Colonic mucosa (tissue), 4 donors: ENCODE measurements at places on chromosomes 3 and 15. TPM values are rescaled to one million over a fixed set of nuclear protein-coding genes. Genes with fewer than 3 reads are reported as not detected.

Gene TIMP4
- 3.1 TPM for total RNA-seq

Gene ATP13A5
- 0.37 TPM for total RNA-seq

Gene TBL1XR1
- total RNA-seq = 202 TPM

Gene CCR4
- total RNA-seq = 0.49 TPM

Gene NLGN1
- 1.3 TPM for total RNA-seq

Gene MYNN
- total RNA-seq = 11.1 TPM

Gene PLSCR4
- 54.8 TPM for total RNA-seq

Gene EPB42
- not detected for total RNA-seq

- DNase-seq = no peak
- H3K4me3 ChIP-seq = no peak overlapping the region
- no peak overlapping the region for H3K27ac ChIP-seq
- no peaks in the 10 kb centered on the region for H3K36me3 ChIP-seq
Measured at GRCh38 chr3:141550926-141551665, 64.3 kb downstream of the RASA2 start.

DNA sequence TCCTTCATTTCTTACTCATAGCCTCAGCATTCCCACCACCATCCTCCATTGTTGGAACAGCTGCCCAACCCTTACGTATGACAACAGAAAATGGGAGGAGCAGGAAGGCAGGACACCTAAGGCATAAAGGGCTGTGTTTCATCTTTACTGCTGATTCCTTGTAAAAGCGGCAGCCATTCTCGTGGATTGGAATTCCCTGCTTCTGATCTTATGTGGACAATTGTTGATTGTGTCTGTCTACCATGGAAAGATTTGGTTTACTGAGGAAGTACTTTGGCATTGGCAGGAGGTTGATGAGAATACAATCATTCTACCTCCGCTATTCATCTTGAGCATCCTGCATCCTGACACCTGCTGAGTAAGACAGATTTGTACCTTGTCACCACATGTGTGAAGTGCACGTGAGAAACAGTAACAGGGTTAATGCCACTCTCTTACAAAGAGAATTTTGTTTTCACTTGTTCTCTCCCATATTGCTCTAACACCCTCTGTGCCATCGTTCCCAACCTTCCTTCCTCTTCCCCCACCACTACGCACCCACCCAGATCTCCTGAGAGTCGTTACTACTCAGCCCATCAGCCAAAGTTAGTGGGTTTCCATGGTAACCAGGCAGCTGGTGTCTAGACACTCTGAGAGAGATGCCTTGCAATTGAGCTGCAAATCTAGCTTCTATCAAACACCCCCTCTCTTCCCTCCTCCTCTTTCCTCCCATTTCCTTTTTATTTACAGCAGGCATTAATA lies 75.7 kb downstream of the GAP43 start:
- H3K4me1 ChIP-seq = no peaks in the 10 kb centered on the region
- H3K27ac ChIP-seq = no peak overlapping the region
- H3K36me3 ChIP-seq = no peaks in the 10 kb centered on the region

- no peaks in the 10 kb centered on the region for H3K36me3 ChIP-seq
- no peak for DNase-seq
- no peak overlapping the region for H3K4me3 ChIP-seq
- H3K4me1 ChIP-seq = no peaks in the 10 kb centered on the region
- no peak overlapping the region for H3K27ac ChIP-seq
- no peaks in the 10 kb centered on the region for H3K27me3 ChIP-seq
Measured at GRCh38 chr15:99511866-99512661, 53.7 kb upstream of the MEF2A start.

DNA sequence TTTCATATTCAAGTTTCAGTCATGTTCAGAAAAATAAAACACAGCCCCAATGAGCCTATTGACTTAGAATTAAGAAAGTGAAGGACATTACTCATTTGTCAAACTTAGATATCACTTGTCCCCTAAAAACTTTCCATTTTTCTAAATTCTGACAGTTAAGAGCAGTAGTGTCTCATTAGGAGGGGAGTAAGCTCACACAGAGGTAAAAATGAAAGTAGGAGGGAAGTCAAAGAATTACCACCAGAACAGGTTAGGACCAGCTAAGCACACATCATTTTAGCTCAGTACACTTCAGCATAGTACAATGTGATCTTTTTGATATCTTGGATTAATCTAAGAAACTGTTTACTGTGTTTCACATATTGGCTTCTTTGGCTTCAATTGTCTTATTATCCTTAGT lies 64.3 kb downstream of the OSTN start:
- H3K4me3 ChIP-seq = no peak overlapping the region
- H3K36me3 ChIP-seq = no peaks in the 10 kb centered on the region
- no peaks in the 10 kb centered on the region for H3K4me1 ChIP-seq
- no peak for DNase-seq
- H3K27me3 ChIP-seq = no peaks in the 10 kb centered on the region

DNA sequence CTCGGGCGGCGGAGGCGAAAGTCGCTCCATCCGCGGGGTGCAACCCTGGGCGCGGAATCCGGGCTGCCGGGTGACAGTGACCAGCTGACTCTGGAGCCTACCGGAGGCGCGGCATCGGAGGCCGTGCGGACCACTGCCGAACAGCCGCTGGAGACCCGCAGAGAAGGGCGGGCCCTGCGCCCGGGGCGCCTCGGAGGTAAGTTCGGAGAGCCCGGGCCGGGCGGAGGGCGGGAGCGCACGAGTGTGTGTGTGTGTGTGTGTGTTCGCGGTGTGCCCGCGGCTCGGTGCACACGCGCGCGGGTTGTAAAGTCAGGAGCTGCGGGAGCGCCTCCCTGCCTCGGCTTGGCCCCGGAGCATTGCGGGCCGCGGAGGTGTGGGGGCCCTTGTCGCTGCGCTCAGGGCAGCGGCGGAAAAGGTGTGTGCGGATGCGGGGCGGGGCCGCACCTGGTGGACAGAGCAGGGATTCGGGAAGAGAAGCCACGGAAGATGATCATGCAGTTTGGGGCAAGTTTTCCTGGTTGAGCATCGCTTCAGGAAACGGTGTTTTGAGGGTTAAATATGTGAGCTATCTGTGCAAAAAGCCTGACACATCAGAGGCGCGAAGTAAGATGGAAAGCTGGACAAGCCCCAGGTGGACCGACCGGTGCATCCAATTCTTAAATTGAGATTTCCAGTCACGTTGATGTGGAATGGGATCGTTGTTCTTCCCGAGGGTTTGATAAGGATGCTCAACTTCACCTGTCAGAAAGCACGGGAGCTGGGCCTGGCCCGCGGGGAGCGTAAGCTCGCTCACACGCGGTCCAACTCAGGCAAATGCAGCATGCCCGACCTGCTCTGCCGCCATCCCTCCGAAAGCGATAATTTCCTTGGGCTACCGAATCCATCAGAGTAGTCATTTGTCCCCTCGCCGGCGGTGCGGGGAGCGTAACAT lies 474 bp downstream of the MINAR1 start:
- H3K4me1 ChIP-seq = no peaks in the 10 kb centered on the region
- DNase-seq = no peak
- H3K27ac ChIP-seq = no peak overlapping the region
- H3K36me3 ChIP-seq = no peaks in the 10 kb centered on the region
- H3K27me3 ChIP-seq = peaks cover 35% of the 10 kb centered on the region

- no peak for DNase-seq
- H3K4me3 ChIP-seq = no peak overlapping the region
- no peak overlapping the region for H3K27ac ChIP-seq
Measured at GRCh38 chr3:65658401-65658800, 380.3 kb downstream of the MAGI1 start.

GRCh38 chr3:170200987-170201386 lies 19.5 kb upstream of the PHC3 start:
- no peaks in the 10 kb centered on the region for H3K27me3 ChIP-seq
- H3K4me1 ChIP-seq = no peaks in the 10 kb centered on the region
- H3K27ac ChIP-seq = no peak overlapping the region

GRCh38 chr3:100329800-100330489 lies 4.6 kb upstream of the NIT2 start:
- no peak overlapping the region for H3K4me3 ChIP-seq
- no peaks in the 10 kb centered on the region for H3K27me3 ChIP-seq
- no peak overlapping the region for H3K27ac ChIP-seq
- H3K36me3 ChIP-seq = no peaks in the 10 kb centered on the region

- no peaks in the 10 kb centered on the region for H3K27me3 ChIP-seq
- DNase-seq = no peak
Measured at GRCh38 chr15:59296181-59296617, 76.5 kb downstream of the MYO1E start.

- no peaks in the 10 kb centered on the region for H3K27me3 ChIP-seq
- no peaks in the 10 kb centered on the region for H3K36me3 ChIP-seq
- no peak overlapping the region for H3K4me3 ChIP-seq
- no peak overlapping the region for H3K27ac ChIP-seq
- no peak for DNase-seq
Measured at GRCh38 chr15:90463381-90463780, 66.3 kb upstream of the CRTC3 start.

DNA sequence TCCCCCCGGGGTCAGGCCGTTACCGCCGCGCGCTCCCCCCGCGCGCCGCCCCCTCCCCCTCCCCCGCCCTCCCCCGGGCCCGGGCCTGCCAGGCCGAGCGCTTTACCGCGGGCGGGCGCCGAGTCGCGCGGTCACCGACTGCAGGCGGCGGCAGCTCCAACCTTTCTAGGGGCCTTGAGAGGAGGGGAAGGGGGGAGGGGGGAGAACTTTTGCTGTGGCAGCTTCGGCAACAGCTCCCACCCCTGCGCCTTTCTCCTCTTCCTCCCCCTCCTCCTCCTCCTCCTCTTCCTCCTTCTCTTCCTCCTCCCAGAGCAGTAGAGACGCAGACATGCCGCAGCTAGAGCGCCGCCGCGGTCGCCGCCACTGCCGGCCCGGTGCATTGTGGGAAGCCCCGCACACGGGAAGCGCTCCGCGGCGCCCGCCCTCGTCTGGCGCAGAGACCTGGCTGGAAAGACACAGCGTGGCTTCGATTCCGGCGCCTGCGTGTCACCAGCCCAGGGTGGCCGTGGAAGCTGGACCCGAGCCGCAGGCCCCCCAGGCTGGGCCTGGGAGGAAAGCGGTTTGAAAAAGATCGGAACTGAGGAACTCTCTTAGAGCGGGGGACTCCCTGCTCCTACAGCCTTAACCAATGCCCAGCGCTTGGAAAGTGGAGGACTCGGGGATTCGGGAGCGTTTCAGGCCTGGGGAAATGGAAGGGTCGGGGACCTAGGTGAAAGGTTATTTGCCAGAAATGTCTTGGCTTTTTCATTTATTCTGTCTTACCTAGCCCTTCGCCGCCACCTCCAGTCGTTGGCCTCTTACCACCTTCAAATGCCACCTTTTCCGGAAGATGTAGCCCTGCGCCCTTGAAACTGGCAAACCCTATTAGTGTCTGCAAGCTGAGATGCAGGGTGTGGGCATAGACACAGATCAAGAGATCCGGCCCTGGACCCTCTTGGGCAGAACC lies at the start of gene ZNF148:
TSS of gene ZNF148 (minus strand) at position 330 of the 946 bp plus-strand sequence. CDS start 61,685 bp downstream, outside the sequence.
- H3K27ac ChIP-seq = peak within 1 kb of the TSS; percentile 69
- no peaks in the 10 kb centered on the region for H3K4me1 ChIP-seq
- no peaks in the 10 kb centered on the region for H3K27me3 ChIP-seq
- no peaks in the 10 kb centered on the region for H3K36me3 ChIP-seq
- peak; percentile 92 for DNase-seq
- H3K4me3 ChIP-seq = peak within 1 kb of the TSS; percentile 57

- H3K36me3 ChIP-seq = no peaks in the 10 kb centered on the region
- no peaks in the 10 kb centered on the region for H3K27me3 ChIP-seq
- H3K27ac ChIP-seq = no peak overlapping the region
- no peak for DNase-seq
- no peaks in the 10 kb centered on the region for H3K4me1 ChIP-seq
Measured at GRCh38 chr3:179956416-179956830, 80.3 kb downstream of the PEX5L start.

DNA sequence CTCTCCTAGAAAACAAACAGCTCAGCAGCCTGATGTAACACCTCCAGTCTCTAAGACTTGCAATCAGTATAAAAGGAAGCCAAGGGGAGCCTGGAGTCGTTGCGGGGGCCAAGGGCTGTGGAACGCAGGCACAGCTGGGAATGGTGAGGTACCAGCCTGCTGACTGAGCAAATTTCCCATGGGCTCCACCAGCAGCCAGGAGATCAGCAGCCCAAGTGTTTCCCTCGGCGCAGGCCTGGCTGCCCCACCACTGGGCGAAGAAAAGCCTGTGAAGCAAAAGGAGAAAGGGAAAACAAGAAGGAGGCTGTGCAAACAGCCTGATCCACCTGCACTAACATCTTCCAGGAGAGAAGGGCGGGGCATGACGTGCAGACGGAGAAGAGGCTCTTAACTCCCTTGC lies 155.3 kb downstream of the SHQ1 start:
- H3K4me3 ChIP-seq = no peak overlapping the region
- H3K4me1 ChIP-seq = no peaks in the 10 kb centered on the region
- DNase-seq = no peak

DNA sequence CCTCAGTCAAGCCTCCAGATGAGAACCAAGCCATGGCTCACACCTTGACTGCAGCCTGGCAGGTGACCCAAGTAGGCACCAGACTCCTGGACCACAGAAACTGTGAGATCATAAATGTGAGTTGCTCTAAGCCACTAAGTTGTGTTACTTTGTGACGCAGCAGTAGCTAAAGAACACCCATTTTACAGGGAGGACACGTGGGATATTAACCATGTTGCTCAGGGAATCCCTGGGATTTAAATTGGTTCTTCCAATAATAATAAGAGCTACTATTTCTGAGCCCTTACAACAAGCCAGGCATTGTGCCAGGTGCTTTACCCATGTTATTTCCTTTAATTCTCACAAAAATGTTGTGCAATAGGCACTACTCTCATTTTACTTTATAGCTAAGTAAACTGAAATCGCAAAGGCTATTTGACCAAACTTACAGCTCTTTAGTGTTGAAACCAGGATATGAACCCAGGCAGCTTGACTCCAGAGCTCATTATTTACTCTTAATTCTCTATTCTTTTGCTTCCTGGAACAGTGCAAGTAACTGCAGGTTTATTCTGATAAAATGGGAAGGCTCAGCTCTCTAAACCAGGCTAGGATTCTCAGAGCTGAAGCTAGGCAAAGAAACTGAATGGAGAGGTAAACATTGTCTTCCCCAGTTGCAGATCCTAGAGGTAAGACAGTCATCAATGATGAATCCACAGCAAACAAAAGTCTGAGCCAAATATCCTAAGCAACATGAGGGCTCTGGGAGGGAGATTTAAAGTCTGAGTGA lies 294.4 kb downstream of the KBTBD8 start:
- DNase-seq = peak; percentile 32
- H3K27ac ChIP-seq = no peak overlapping the region
- no peaks in the 10 kb centered on the region for H3K36me3 ChIP-seq

GRCh38 chr15:101536166-101536874 lies 46.8 kb upstream of the PCSK6 start:
- H3K36me3 ChIP-seq = no peaks in the 10 kb centered on the region
- no peak overlapping the region for H3K4me3 ChIP-seq
- H3K4me1 ChIP-seq = no peaks in the 10 kb centered on the region
- peak; percentile 16 for DNase-seq
- H3K27ac ChIP-seq = no peak overlapping the region

DNA sequence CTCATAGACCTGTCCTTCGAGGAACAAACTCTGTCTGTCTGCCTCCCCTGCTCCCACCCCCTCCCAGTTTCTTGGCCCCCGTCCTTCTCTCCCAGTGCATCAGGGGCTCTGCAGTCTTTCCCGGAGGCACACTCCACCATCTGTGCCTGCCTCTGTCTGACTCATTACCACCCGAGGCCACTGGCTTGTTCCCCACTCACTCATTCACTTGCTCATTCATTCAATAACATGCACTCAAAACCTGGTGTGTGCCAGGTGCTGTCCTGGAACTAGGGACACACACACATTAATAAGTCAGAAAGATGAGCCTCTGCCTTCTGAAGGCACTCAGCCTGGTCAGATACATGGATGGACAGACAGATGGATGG lies 12.4 kb downstream of the AMIGO3 start:
- no peak overlapping the region for H3K4me3 ChIP-seq
- no peaks in the 10 kb centered on the region for H3K36me3 ChIP-seq
- H3K27me3 ChIP-seq = no peaks in the 10 kb centered on the region
- H3K27ac ChIP-seq = no peak overlapping the region
- no peak for DNase-seq
